ENCODE measurements at places on chromosomes 16 and 17. TPM values are rescaled to one million over a fixed set of nuclear protein-coding genes. Genes with fewer than 3 reads are reported as not detected.

The CDH8 gene
- polyA plus RNA-seq, result 4.6 TPM

The SYT17 gene
- polyA plus RNA-seq, result 12.2 TPM

- no peak for DNase-seq
Observed at GRCh38 chr17:29167393-29168078, 12.7 kb downstream of the MYO18A start.

GRCh38 chr17:40922239-40922638 is 15.2 kb downstream of the KRT23 start:
- no peak for DNase-seq

DNA sequence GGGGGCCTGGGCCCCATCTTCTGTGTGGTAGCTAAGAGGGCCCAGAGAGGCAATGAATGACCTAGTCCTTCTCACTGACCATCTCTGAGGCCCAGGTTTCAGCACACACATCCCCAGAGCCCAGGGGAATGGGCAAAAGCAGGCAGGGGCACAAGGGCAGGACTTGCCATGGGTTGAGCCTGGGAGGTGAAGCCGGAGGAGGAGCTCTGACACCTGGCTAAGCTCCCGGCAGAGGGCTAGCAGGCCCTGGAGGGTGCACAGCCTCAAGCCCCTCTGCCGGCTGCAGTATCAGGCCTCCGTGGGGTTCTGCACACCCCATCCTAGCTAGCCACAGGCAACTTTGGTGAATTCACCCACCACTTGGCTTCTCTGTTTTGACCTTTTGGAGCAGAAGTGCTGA is 5.3 kb downstream of the SRCIN1 start:
- no peak for DNase-seq

The NDRG4 gene
- 8.2 TPM for polyA plus RNA-seq

The CSH2 gene
- polyA plus RNA-seq, result 0.20 TPM

- no peak for DNase-seq
Observed at GRCh38 chr17:43839670-43840108, 6.7 kb upstream of the MPP3 start.

- DNase-seq, result no peak
Observed at GRCh38 chr16:2787406-2787805, at the start of gene PRSS33. Gene PRSS33, minus strand, starts transcription at chr16:2787560. Its CDS starts 1,013 bp downstream, at chr16:2786547.

- DNase-seq, result no peak
Observed at GRCh38 chr16:57130950-57131321, 38.6 kb downstream of the CPNE2 start.

The SLC25A19 gene
- polyA plus RNA-seq, result 7.2 TPM

The KRT14 gene
- not detected for polyA plus RNA-seq

DNA sequence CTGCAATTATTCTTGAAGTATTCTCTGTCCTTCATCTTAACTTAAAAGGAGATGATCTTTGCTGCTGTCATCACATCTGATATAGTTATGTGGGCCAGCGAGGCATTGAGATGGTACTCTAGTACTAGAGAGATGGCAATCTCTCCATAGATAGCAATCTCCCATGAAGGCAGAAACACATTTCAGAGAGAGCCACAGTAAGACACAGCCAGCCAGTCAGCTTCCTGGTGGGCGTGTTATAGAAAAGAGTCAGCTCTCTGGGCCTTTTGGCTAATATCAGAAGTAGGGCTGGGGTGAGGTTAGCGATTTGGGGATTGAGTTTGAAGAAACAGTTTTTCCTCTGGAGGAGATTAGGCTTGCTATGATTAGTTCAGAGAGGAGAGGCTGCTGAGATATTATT is 22.6 kb upstream of the EFCAB13 start:
- no peak for DNase-seq

The FBXO39 gene
- 0.17 TPM for polyA plus RNA-seq

DNA sequence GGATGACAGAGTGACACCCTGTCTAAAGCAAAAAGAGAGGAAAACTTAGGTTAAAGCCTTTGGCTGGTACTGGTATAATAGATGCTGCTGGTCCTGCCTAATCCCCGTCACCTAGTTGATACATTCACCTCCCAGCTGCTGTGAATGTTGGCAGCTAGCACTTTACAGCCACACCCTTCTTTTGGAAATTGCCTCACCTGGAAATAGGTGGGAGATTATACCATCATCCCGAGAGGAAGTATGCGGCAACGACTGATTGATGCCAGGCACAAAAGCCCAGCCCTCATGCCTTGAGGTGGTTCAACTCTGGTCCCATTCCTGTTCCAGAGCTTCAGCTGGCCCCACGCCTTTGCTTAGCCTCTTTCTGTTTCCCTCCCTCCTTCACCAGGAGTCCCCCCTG is 53.2 kb upstream of the SIAH1 start:
- no peak for DNase-seq

The MFAP4 gene
- 178 TPM for polyA plus RNA-seq

GRCh38 chr17:57518587-57519581 is 226.2 kb downstream of the CCDC182 start:
- DNase-seq, result no peak

DNA sequence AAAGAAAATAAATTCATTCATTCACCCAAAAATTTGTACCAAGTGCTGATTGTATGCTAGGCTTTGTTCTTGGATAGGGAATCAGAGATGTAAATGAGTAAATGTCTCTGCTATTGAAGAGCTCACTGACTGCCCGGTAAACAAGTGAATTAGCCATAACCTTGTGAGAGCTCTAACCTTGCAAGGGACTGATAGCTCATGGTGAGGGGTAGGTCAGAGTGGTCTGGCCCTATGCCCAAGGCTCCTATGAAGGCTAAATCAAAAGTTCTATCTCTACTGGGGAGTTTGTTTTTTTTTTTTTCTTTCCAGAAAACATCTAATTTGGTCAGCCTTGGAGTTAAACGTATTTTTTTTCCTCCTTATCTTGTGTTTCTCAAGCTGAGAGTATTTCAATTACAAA is 172.8 kb upstream of the CDH11 start:
- no peak for DNase-seq

The NLE1 gene
- 15.4 TPM for polyA plus RNA-seq

The MPP3 gene
- 13.6 TPM for polyA plus RNA-seq

GRCh38 chr16:31141489-31142108 is 6.1 kb upstream of the PRSS8 start:
- no peak for DNase-seq

The KRTAP9-2 gene
- polyA plus RNA-seq, result not detected

DNA sequence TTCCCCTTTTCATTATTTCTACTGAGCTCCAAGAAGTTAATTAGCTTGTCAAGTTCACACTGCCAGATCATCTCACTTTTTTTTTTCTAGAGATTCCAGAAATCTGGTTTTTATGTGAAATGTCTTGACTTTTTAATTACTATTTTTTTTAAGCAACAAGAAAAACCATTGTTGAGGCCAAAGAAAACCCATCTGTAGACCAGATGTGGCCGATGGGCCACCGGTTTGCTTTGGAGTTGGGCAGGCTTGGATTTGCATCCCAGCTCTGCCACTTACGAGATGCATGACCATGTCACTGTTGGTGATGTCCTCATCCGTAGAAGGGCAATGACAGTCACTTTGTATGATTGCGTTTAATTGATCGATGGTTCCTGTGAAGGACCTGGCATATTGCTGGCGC is 34.2 kb upstream of the MRTFB start:
- no peak for DNase-seq

DNA sequence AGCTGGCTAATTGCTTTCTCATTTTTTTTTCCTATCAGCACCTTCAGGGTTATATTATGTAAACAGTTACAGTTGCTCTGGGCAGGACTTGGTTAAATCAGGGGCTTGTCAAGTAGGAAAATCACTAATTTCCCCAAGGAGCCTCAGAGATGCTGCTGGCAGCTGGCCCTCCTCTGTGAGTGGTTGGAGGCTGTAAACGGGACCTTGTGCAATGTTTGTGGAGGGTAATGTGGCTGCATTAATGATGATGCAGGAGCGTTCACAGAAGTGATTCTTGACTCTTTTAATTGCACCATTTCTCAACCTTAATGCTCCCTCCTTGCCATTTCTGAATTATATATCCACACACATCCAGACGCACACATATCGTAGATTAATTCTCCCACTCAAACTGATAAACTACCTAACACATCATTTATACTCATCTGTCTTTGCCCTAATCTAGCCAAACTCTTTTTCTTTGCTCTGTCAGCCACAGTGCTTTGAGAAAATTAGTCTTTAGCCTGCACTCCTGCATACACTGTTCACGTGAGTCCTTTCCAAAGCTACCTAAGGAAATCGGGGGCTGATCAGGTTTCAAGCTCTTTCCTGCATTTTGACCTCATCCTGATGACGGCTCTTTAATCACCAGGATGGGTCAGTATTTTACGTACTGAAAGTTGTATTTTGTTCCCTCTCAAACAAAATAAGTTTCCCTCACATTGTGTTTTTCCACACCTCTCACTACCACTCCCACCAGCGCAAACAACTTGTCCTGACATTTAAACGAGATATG is 154.4 kb upstream of the PIRT start:
- DNase-seq, result peak; percentile 28

The TMED6 gene
- 2.6 TPM for polyA plus RNA-seq

The LAT gene
- 8.1 TPM for polyA plus RNA-seq

GRCh38 chr16:11473728-11474127 is 113.0 kb downstream of the LITAF start:
- DNase-seq, result no peak

The KLHDC4 gene
- polyA plus RNA-seq, result 48.0 TPM

DNA sequence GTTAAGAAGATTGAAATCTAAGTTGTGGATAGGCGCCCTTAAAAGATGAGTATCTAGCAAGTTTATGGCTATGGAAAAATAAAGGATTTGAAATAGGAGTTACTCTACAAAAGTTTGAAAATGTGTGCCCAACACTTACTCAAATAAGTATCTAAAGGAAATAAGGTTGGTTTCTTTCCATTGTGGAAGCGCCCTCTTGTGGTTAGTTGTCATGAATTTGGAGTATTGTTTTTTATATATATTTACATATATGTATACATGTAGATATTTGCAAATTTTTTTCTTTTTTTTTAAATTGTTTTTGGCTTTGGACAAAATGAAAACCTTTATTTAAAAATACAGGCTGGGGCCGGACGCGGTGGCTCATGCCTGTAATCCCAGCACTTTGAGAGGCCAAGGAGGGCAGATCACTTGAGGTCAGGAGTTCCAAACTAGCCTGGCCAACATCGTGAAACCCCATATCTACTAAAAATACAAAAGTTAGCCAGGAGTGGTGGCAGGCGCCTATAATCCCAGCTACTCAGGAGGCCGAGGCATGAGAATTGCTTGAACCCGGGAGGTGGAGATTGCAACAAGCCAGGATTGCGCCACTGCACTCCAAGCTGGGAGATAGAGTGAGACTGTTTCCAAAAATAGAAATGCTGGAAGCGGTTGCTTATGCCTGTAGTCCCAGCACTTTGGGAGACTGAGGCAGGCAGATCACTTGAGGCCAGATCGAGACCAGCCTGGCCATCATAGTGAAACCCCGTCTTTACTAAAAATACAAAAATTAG is 24.0 kb upstream of the VPS4A start:
- DNase-seq, result peak; percentile 81

The DYNLL2 gene
- 85.5 TPM for polyA plus RNA-seq

The NPEPPS gene
- polyA plus RNA-seq, result 238 TPM

DNA sequence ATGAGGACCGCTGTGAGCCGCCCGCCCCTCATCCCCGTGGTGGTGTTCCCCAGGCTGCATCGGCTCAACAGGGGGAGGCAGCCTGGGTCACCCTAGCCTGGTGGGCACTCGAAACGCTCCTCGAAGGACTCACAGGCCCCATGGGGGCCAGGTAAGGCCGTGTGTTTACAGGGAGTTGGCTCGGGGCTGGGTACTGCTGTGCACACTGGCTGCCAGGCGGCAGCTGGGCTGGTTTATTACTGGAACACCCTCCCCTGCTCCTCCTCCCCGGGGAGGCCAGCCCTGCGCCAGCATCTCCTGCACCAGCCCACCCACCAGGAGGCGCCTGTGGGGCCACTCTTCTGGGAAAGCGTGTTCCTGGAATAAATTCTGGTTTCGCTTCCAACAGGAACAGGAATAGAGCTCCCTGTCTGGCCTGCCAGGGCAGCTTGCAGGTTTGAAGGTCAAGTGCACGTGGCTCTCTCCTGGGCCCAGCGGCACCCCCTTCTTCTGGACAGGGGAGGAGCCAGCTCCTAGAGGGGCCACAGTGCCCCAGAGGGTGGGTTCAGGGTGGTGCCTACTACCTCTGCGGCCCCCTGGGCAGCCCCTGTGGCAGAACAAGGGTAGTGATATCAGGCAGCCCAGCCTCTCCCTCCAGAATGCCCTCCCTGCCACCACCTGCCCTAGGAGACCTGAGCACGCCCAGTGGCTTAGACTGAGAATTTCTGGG is 11.3 kb downstream of the MCRIP1 start:
- DNase-seq, result no peak

The ESRP2 gene
- 33.5 TPM for polyA plus RNA-seq

GRCh38 chr16:976389-976931 is 5.1 kb upstream of the SOX8 start:
- no peak for DNase-seq

DNA sequence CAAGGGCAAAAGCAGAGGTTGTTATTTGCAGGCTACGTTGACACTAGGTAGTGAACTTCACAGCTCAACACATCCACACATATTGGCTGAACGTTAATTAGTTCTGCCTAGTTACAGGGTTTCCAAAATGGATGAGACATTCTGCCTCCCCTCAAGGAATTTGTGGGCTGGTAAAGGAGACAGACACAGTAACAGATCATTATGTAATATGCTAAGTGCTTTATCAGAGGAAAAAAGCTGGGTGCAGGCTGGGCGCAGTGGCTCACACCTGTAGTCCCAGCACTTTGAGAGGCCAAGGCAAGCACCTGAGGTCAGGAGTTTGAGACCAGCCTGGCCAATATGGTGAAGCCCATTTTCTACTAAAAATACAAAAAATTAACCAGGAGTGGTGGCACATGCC is 26.2 kb downstream of the BMERB1 start:
- DNase-seq, result no peak

- DNase-seq, result no peak
Observed at GRCh38 chr17:78454346-78454745, 75.9 kb downstream of the PGS1 start.

The PRAC2 gene
- not detected for polyA plus RNA-seq

The OTOA gene
- 0.17 TPM for polyA plus RNA-seq

- DNase-seq, result no peak
Observed at GRCh38 chr16:23491490-23492391, 18.6 kb downstream of the GGA2 start.

The HP gene
- polyA plus RNA-seq, result 0.27 TPM

DNA sequence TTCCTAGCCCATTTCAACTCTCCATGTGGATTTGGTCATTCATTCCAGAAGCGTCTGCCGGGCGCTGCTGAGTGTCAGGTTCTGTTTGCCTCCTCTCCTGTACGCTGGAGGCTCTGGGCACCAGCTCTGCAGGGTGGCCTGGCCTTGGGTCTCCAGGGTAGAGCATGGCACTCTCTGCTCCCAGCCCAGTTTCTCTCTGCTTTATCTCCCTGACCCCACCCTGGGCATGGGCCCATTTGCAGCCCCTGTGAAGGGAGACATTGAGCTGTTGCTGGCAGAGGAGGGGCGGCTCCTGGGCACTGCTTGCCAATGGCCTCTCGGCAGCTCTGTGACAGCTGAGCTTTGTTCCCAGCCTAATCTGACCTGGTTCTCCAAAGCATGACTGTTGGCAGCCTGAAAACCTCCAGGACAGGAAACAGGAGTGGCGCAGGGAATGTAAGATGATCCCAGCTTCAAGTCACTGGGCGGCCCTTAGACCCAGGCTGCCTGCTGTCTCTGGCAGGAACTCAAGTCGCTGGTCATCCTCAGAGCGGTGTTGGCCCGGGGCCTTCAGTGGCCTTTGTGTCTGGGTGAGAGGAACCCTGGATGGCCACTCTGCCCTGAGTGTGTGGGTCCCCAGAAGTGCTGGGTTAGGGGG is 146.8 kb downstream of the SEC14L1 start:
- DNase-seq, result no peak

All from left kidney (tissue), 8 donors.